ENCODE measurements at places on chromosomes 1 and 21. TPM values are rescaled to one million over a fixed set of nuclear protein-coding genes. Genes with fewer than 3 reads are reported as not detected.
A peak's percentile ranks its signal among the peaks of the same experiment; 100 is the strongest.

Gene S100A4
- 120 TPM for total RNA-seq

DNA sequence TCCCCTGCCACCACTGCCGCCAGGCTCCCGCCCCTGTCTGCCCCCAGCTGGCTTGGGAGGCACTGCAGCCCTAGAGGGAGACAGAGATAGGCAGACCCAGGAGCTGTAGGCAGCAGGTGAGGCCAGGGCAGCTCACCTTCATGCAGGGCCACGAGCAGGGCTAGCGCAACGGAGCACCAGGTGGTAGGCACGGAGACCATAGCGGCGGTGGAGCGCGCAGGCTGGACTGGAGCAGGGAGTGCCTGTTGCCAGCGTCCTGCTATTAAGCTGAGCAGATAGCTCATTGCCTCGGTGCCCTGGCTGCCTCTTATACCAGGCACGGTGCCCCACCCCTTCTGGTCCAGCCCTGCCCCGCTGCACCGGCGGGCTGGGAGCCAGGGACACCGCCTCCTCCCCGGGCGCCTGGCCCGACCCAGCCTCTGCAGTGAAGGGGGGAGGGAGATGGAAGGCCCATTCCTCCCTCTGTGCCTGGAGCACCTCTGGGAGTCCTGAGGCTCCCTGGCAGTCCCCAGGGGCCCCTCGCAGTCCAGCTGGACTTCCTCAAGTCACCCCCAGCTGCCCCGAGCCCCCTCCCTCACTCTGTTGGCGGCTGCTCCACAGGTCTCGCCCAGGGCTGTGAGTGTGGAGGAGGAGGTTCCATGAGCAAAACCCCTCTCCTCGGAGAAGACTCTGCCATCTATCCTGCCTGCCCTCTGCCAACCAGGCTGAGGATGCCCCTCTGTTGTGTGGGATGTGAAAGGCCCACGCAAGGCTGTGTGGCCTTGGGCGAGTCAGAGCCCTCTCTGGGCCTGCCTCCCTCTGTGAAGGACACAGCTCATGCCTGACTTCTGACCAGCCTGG, at the start of gene EDN2:
TSS of gene EDN2 (minus strand) at position 282 of the 840 bp plus-strand sequence. CDS start at position 200, 82 bp downstream.
- peak; percentile 85 for DNase-seq

- DNase-seq: no peak
Observed at GRCh38 chr21:38702196-38702595, 103.5 kb upstream of the ETS2 start.

Gene C1orf94
- total RNA-seq: not detected

DNA sequence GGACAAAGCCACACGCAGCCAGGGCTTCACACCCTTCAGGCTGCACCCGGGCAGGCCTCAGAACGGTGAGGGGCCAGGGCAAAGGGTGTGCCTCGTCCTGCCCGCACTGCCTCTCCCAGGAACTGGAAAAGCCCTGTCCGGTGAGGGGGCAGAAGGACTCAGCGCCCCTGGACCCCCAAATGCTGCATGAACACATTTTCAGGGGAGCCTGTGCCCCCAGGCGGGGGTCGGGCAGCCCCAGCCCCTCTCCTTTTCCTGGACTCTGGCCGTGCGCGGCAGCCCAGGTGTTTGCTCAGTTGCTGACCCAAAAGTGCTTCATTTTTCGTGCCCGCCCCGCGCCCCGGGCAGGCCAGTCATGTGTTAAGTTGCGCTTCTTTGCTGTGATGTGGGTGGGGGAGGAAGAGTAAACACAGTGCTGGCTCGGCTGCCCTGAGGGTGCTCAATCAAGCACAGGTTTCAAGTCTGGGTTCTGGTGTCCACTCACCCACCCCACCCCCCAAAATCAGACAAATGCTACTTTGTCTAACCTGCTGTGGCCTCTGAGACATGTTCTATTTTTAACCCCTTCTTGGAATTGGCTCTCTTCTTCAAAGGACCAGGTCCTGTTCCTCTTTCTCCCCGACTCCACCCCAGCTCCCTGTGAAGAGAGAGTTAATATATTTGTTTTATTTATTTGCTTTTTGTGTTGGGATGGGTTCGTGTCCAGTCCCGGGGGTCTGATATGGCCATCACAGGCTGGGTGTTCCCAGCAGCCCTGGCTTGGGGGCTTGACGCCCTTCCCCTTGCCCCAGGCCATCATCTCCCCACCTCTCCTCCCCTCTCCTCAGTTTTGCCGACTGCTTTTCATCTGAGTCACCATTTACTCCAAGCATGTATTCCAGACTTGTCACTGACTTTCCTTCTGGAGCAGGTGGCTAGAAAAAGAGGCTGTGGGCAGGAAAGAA, 8.1 kb downstream of the PSRC1 start:
- peak; percentile 88 for DNase-seq

Gene LY9
- total RNA-seq: 3.2 TPM

Gene EPHA10
- total RNA-seq: 4.4 TPM

- no peak for DNase-seq
Observed at GRCh38 chr1:222310836-222311235, 237.1 kb downstream of the HHIPL2 start.

Gene CSMD2
- 1.1 TPM for total RNA-seq

Gene DNAJB4
- 31.4 TPM for total RNA-seq

- no peak for DNase-seq
Observed at GRCh38 chr1:170556917-170557316, 25.0 kb downstream of the GORAB start.

- no peak for DNase-seq
Observed at GRCh38 chr1:210087058-210087457, 145.5 kb upstream of the SERTAD4 start.

DNA sequence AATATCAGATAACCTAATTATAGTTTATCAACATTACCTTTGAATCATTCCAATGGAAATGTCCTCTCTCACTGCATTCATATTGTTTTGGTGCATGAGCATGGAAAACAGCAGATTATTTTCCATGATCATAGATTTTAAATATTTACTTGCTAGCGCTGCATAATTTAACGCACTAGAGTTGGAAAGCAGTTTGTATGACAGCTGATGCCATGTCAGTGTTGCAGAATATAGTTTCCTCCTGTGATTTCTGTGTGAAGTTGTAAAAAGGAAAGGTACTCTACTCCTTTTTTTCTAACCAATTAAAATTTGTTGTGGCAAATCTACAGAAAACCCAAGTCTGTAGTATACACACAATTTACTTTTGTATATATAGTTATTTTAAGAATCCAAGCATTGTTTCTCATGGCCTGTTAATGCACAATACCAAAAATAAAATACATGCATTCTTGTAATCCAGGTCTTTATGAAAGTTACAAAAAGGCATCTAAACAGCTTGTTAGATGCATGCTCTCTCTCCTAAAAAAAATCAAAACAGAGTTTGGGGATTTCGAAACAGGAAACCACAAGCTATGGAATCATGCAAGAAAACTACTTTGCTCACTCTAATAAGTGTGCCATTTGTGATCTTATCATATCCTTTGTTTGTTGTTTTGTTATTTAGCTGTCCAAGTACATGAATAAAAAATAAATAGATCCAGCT, 1.9 kb upstream of the ATG4C start:
- no peak for DNase-seq

DNA sequence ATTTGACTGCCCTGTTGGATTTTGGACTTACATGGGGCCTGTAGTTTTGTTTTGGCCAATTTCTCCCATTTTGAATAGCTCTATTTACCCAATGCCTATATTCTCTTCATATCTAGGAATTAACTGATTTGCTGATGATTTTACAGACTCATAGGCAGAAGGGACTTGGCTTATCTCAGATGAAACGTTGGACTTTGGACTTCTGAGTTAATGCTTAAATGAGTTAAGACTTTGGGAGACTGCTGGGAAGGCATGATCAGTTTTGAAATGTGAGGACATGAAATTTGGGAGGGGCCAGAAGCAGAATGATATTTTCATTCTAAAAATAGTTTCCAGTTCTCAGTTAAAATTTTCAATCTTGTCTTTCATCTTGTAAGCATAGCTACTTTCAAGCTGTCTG, 222.3 kb downstream of the COP1 start:
- DNase-seq: no peak

GRCh38 chr1:165678509-165678908, 19.9 kb downstream of the ALDH9A1 start:
- no peak for DNase-seq

DNA sequence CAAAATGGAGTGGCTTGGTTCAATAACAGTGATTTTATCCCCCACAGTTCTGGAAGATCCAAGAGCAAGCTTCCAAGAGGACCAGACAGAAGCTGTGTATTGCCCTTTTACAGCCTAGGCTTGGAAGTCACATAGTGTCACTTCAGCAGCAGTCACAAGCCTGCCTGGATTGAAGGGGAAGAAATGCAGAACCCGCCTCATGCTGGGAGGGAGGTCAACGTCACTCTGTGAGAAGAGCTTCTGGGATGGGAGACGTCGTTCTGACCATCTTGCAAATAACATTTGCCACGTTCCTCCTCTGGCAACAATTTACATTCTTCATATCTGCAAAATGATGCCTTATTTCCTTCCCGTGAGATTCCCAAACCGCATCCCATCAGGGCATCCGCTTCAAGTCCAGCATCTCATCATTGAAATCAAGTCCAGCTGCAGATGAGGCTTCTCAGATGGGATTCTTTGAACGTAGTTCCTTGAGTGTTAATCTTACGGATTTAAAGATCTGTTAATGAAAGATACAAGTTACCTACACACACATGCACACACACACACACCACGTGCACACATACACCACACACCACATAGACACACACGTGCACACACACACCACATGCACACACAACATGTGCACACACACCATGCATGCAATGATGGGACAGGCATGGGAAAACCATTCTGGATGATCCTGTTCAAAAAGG, 23.9 kb upstream of the KIF1B start:
- DNase-seq: no peak

DNA sequence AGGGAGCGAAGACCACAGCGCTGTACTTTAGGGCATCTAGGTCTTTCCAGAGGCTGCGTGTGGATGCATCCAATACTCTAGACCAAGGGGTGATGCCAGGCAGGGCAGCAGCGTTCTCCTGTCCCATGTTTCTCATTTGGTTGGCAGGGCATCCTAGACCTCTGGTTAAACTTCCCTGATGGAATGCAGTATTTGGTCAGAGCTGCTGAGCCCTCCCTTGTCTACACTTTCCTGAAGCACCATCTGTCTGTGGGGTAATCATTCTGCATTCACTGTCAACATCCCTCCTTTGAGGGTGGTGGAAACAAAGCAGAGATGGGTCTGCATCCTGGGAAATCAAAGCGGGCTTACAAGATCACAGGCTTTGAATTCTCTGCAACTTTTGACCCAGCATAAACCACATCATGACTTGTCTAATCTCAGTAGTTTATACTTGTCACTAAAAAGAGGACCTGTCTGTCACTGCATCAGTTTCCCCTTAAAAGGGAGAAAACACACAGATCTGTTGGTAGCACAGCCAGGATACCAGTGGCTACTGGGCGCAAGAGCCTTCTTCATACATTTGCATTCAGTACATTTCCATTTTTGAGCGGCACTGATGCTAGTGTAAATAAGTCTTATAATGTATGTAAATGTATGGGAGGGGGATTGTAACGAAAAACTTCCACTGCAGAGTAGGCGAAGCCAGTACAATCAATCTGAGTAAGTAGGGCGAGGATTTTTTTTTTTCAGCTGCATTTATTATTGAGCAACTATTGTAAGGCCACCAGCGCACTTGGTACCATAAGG, 106.3 kb downstream of the GALNT2 start:
- DNase-seq: peak; percentile 29

DNA sequence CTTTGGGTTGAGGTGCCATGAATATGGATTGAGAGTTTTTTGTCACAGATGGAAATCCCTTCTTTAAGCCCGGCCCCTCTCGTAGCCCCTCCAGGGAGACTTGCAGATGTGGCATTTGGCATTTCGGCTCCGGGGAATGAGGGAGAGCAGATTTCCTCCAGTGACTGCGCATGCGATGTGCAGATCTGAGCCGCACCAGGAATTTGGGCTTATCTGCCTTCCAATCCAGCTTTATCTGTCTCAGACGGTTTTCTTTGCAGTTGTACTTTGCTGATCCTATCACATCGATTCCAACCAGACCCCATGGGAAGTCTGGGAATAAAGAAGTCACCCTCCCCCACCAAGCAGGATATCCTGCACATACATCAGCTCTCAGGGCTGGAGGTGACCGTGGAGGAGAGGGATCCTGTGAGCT, 11.7 kb downstream of the KIF26B start:
- no peak for DNase-seq

Gene ADGRL4
- 31.7 TPM for total RNA-seq

Gene SPRR1B
- 0.91 TPM for total RNA-seq

Gene PIGR
- 670 TPM for total RNA-seq

DNA sequence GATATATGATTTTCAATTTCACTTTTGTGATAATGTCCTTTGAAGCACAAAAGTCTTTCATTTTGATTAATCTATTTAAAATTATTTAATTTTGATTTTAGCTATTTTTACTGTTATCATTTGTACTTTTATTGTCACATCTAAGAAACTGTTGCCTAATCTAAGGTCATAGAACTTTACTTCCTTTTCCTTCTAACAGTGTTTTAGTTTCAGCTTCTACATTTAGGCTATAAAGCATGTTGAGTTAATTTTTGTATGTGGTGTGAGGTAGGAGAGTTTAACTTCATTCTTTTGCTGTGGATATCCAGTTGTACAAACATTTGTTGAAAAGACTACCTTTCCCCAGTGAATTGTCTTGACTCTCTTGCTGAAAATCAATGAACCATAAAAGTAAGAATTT, 204.5 kb downstream of the TM2D1 start:
- no peak for DNase-seq

GRCh38 chr1:59705466-59706302, 109.1 kb upstream of the HOOK1 start:
- no peak for DNase-seq

DNA sequence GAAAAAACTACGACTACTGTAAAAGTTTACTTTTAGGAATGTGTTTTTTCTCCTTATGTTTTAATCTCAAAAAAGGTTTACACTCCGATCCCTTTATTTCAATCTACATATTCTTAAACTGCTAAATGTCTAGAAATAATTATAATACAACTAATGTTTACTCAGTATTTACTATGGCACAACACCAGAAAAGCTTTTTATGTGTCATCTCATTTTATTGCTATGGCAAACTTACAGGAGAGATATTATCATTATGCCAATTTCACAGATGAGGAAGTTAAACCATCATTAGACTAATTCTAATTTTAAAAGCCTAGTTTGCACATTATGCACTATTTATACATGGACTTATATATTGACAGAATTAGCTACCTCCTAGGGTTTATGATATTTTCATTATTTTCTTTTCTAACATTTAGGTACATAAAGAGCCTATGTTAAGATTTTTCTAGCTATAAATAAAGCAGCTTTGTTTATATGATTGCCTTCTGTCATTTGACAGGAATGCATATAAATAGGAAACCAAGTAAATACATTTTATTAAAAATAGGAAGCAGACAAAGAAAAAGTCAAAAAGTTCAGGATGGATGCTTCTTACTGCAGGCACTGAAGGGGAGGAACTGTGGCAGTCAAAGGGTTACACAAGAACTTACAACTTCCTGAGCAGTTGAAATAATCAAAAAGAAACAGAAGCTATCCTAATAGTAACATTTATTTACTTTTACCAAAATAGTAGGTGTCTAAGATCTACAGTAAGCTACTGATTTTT, 442.4 kb downstream of the LTN1 start:
- DNase-seq: no peak

Data from ureter (tissue), 1 donor.